GM12865 (cell line): ENCODE measurements at places on chromosomes 5 and 9.

- DNase-seq, result peak; percentile 93
Measured at GRCh38 chr9:89426384-89426961, 71.4 kb downstream of the SEMA4D start.

DNA sequence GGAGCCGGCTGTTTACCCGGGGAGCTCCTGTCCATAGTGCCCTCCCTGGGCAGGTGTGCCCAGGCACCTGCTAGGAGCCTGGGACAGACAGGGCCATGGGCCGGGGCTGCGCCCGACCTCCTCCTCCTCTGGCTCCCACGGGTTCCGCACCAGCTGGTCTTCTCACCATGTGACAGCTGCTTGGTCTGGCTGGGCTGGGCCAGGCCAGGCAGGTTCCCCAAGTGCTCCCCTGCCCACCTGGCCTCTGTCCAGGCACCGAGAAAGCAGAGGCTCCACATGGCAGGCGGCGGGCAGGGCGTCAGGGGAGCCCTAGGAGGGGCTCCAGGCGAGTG lies 60.0 kb downstream of the OLFM1 start:
- DNase-seq, result no peak

- peak; percentile 40 for DNase-seq
Measured at GRCh38 chr5:123517476-123517875, 5.5 kb downstream of the CSNK1G3 start.

DNA sequence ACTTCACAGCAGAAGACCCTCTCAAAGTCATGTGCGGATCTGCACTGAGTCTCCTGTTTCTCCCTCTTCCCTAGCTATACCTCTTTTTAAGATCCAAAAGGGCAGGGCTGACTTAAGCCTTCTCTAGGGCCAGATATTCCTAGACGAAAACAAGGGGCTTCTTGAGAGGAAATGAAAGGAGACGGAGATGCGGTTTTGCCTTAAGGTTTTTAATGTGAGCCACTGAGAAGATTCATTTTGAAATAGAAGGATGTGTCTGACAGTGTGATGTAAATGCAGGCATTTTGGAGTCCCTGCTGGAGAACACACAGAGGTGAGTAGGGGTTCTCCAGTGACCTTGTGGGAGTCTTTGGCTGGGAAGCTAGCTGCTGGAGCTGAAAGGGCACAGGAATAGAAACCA lies 15.6 kb upstream of the IL12B start:
- no peak for DNase-seq

- no peak for DNase-seq
Measured at GRCh38 chr5:5770825-5771224, 348.3 kb downstream of the ICE1 start.

- DNase-seq, result no peak
Measured at GRCh38 chr5:174736777-174737176, 12.4 kb downstream of the MSX2 start.

DNA sequence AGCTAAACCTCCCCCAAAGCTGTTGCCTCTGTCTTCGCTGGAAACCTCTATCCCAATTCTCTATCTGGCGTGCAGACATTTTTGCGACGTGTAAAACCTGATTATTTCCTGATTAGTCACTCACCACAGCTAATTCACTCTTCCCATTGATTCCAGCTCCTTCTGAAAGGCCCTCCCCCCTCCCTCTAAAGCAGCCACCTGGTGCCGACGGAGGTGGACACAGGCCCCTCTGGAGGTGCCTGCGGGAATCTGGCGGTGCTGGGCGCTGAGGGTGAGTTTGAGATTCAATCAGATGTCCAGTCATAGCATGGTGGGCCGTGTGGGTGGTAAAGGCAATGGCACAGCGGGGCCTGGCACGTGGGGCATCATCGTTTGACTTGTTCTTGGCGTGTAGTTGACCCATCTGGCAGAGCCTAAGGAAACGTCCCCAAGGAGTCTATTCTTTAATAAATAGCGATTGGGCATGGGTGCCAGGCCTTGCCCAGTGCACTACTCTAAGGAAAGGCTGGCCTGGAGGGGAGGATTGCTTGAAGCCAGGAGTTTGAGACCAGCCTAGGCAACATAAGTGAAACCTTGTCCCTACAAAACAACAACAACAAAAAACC lies 271.1 kb upstream of the MVB12B start:
- DNase-seq, result no peak

DNA sequence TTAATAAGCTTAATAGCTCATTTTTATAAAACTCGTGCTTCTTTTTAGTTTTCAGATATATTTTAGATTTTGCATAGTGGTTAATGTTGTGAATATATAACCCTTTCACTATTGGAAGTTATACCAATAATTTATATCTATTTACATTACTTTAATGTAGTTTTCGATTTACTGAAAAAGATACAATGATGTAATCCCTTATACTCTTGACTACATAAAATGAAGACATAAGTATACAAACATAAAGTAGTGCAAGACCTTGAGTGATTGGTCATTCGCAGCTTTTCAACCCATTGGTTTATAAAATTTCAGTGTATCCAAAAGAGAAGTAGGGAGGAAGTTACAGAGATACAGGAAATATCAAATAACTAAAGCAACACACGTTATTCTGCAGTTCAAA lies 84.3 kb upstream of the GRHPR start:
- DNase-seq, result no peak

GRCh38 chr9:121154782-121155181 lies 46.9 kb downstream of the RAB14 start:
- DNase-seq, result no peak

DNA sequence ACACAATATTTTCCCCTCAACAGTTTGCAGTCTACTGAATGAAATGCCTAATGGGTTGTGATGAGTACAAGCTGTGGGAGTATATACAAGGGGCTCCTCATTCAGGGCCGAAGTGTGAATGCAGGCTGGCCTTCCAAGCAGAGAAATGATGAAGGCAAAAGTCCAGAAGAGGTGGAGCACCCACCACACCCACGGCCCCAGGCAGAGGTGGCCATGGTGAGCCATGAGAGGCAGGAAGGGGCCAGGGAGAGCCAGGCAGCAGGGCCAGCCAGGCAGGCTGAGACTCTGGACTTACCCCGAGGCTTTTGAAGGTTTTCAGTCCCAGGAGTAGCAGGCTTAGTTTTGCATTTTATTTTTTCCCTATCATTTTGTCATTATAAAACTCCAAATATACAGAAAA lies 218.1 kb downstream of the AUH start:
- no peak for DNase-seq

GRCh38 chr9:132937463-132937901 lies 6.9 kb downstream of the TSC1 start:
- no peak for DNase-seq

GRCh38 chr5:159419576-159419975 lies 89.3 kb upstream of the IL12B start:
- peak; percentile 25 for DNase-seq

DNA sequence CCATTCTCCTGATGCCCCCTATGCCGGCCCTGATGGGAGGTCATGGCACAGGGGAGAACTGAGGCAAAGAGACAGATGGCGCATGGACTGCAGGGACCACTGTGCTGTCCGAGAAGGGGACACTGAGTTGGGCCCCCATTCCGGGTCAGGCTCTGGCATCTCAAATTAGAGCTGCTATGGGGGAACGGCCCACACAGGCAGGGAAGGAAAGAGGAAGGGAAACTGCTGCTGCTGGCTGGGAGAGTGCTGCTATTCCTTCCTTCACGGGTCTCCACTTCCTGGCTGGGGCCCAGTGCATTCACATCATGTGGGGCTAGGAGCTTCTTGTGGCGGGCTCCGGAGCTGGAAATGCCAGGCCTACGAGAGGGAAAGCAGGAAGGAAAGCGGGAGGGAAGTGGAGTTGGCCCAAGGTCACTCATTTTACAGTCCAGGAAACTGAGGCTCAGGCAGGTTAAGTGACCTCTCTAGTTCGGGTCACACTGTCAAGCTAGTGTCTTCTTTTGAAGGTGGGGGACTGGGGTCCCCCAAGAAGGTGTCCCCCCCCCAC lies 1.3 kb upstream of the CARD19 start:
- peak; percentile 82 for DNase-seq

DNA sequence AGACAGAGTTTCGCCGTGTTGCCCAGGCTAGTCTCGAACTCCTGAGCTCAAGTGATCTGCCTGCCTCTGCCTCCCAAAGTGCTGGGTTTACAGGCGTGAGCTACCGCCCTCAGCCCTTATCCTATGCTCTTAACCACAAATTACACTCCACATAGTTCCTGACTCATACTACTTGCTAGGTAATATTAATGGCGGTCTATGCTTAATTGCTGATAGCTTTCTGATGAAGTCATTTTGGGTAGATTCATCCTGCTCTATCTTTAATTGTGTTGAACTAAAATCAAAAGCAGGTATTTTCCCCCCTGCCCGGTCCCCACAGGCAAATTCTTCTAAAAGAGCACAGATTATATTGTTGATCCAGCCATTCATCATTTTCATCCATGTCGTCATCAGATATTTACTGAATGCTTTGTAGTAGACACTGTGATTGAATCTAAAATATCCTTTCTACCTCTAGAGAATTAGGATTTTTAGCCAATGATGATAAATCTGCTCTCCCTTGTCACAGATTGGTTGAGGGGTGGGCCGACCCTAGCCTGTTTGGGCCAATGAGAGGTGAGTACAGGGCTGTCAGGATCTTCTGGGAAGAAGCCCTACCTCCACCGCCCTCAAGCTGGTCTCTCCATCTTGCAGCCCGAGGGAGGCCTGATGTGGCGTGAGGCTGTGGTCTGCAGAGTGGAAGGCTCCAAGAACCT lies 144.8 kb downstream of the NR3C1 start:
- DNase-seq, result no peak

DNA sequence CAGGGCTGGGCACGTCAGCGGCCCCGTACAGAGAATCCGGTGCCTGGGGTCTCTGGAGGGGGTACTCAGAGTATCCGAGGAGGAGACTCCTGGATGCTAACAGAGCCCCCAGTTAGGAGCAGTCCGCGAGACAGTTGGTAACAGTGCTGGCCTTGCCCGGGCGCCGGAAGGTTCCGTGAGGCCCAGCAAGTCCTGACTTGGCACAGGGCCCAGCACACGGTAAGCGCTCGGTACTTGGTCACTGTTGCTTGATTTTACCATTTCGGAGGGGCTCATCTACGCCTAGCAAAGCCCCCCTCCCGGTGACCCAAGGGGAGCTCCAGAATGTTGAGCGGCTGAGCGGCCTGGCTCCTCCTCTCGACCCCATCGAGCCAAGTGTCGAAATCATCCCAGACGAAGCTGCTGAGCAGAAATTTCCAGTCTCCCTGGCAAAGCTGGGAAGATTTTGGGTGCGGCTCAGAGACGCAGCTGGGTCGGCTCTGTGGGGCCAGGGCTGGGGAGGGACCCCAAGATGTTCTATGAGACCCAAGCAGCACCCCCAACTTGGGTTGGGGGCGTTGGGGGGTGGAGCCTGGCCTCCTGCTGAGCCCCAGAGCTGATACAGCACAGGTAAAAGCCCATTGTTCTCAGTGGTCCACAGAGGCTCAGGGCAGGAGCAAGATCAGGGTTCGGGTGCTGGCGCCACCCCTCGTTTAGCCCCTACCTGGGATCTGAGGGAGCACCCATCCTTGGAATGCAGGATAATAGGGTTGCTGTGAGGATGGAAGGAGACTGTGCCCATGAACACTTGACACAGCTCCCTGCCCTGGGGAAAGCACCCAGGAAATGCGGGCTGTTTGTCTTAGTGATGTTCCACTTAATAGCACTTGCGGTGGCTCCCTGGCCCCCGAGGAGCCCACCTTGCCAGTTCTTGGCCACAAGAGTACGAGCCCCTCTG lies 137.2 kb downstream of the C9orf50 start:
- no peak for DNase-seq

GRCh38 chr9:104927912-104928740 lies at the start of gene ABCA1:
Gene ABCA1, minus strand, starts transcription at chr9:104928155. Its CDS starts 24,476 bp downstream, at chr9:104903679.
- DNase-seq, result peak; percentile 74

GRCh38 chr9:36191686-36192085 lies 965 bp downstream of the CLTA start:
- DNase-seq, result no peak

- DNase-seq, result no peak
Measured at GRCh38 chr5:34844106-34844505, 5.1 kb downstream of the TTC23L start.

- no peak for DNase-seq
Measured at GRCh38 chr9:109256336-109256735, 64.5 kb downstream of the EPB41L4B start.

- no peak for DNase-seq
Measured at GRCh38 chr5:138969323-138970002, 94.3 kb upstream of the LRRTM2 start.

DNA sequence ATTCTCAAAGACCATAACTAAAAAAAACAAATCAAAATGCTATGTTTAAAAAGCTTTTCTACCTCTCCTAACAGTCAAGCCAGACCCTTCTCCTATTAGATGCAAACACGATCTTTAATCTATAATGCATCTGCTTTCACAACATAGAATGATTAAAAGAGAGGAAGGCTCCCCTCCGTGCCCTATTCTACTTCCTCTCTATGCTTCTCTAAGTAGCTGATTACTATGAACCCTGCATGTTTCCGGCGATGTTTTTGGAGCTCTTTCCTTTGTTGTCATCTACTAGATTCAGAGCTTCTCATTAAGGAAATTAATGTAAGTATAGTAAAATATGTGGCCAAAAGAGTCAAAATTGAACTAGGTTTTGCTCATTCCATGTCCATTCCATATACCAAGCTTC lies 29.2 kb upstream of the CEP120 start:
- DNase-seq, result no peak

- DNase-seq, result no peak
Measured at GRCh38 chr5:141041427-141041785, 9.8 kb upstream of the PCDHB1 start.

- DNase-seq, result no peak
Measured at GRCh38 chr5:83177803-83178202, 100.5 kb downstream of the XRCC4 start.

DNA sequence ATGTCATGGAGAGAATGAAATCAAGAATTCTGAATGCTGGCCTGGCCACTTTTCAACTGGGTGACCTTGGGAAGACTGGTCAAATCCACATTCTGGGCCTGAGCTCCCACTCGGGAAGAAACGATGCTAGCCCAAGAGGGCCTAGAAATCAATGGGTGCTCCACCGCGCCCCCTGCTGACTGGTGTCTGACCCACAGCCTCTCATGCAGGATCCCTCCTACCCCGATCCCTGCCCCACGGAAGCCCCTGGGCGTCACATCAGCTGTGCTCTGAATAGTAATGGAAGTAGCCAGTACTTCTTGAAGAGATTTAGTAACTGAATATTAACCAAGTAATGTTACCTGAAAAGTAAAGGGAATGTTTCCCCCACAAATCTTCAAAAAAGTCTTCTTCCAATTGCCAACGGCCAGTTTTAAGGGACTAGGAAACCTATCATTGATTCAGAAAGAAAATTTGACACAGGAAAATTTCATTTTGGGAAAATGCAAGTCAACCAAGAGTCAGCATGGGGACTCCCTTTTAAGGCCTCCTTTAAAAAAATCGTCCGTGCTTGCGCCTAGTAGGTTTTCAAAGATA lies 43.9 kb downstream of the CRB2 start:
- DNase-seq, result peak; percentile 28

DNA sequence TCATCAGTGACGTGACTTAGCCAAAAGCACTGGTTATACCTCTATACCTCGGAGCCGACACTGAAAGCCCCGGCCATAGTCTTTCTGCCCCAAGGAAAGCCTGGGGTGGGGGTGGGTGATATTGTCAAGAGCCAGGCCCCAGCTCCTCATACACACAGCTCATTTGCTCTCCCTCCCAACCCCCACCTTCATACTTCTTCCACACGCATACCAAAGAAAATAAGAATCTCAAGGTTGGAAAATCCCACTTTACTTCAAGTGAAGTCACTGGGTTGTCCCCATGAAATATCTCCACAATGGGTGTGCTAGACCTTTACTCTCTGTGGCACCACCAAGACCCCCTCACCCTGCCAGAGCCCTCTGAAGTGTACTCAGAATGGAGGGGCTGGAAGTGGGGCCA lies 27.1 kb upstream of the MGAT1 start:
- no peak for DNase-seq
